HS-5 (cell line): ENCODE measurements at places on chromosomes 6 and 20.

DNA sequence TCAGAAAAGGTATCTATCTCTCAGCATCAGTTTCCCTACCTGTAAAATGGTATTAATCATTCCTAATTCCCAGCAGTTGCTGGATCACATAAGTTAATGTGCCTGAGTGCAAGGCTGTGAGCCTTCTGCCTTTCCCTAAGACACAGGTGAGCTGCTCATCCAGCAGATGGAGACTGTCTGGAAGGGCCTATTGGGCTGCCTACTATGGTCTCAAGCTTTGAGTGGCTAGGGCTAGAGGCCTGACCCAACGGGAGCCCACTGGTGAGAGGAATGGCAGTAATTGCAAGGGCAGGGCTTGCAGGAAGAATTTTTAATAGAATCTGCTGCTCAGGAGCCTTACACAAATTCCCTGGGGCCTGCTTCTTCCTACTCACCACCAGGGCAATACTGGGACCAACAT is 4.3 kb downstream of the KHDC1 start:
- no peak for DNase-seq

DNA sequence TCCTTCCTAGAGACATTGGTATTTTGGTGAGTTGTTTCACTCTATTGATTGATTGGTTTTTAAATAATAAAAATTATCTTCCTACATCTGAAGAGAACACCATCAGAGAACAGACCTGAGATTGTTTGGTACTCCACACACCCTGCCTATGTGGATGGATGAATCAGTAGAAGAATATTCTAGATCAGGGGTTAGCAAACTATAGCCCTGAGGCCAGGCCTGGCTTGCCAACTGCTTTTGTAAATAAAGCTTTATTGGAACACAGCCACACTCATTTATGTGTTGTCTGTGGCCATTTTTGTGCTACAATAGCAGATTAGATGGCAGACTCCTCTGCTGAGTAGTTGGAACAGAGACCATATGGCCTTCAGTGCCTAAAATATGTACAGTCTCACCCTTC is 139.6 kb upstream of the INSM1 start:
- no peak for DNase-seq

GRCh38 chr20:41344477-41344876 is 3.9 kb downstream of the LPIN3 start:
- no peak for DNase-seq

DNA sequence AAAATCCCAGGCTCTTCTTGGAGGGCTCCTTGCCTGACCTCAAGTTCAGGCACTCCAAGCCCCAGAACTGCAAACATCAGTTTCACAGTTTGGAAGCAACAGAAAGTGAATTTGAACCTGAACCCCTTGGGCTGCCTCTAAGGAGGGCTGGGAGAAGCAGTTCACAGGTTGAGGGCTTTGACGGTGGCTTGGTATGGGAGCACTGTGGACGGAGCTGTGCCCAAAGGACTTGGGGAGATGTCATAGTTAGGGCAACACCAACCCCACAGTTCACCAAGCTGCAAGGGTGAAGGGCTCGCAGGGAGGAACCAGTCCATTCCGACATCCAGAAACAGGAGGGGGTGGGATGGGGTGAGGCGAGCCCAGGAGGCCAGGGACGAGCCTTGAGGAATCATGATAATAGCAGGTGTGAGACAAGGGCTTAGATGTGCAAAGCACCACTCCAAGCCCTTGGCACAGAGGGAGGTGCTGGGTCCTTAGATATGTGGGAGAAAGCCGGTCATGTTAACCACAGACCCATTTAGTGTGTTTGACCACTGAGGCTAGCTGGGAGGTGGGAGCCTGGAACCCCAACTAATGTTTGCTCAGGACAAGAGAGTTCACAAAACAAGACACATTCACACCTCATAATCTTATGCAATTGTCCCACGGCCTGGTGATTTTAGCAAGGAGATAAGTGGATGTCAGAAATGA is 4.3 kb downstream of the CEBPB start:
- DNase-seq = no peak

GRCh38 chr20:24862606-24863005 is 86.5 kb upstream of the CST7 start:
- DNase-seq = no peak

GRCh38 chr6:80156221-80156620 is 49.8 kb downstream of the BCKDHB start:
- DNase-seq = no peak

DNA sequence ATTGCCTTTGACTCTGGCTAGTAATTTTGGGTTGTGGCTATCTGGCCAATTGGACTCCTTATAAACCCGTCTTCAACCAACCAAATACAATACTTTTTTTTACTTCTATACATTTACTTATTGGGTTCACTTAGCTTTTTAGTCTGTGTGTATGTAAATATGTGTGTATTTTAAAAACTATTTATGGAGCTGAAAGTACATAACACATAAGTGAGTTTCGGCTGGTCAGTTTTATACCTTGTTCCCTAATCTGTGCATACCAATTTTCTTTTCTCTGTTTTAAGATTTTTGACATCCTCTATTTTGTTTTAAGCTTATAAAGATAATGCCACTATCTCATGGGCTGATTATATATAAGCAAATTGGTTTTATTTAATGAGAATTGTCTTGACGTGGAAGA is 129.5 kb downstream of the LRRC1 start:
- DNase-seq = no peak

GRCh38 chr20:9518576-9519175 is 4.3 kb downstream of the LAMP5 start:
- no peak for DNase-seq
